Neural progenitor cell (in vitro differentiated cells): ENCODE measurements at places on chromosomes 6 and 20.

- no peak for DNase-seq
These were observed 72.6 kb downstream of the POPDC3 start for GRCh38 chr6:105107207-105107606.

DNA sequence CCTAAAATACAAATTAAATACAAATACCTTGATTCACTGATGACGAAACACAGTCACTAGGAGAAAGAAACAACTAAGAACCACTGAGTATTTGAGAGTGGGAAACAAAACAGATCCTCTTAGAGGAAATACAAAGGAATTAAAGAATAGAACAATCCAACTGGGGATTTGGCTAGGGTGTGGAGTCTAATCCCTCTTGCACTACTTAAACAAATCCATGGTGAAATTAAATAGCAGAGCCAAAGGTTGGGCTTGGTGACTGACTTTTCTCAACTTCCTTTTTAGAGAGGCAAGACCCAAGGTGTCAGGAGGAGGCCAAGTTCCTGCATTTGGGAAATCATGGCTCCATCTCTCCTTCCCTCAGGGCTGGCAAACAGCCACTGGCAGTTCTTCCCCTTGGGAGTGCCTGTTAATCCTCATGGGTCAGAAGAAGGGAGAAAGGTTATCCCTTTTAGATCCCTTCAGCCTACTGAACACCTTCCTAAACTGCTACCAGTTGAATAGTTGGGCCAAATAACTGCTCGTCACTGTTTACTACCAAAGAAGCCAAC, 101.2 kb upstream of the TRAF3IP2 start:
- peak; percentile 71 for DNase-seq

DNA sequence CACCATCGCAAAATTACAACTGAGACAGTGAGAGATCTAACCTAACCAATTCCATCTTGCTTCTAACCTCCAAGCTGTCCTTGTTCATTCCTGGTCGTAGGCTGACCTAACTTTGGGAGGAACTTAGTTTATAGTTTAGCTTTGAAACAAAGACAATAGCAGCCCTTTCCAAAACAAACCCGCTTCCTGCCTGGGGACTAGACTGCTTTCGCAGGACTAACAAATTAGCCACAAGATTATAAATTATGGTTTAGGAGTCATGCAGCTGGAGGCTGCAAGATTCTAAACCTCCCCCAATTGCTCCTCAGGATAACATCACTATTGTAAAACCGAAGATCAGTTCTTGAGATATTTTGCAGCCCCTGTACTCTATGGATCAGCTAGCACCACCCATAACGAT, 63.2 kb downstream of the TRIM27 start:
- no peak for DNase-seq

DNA sequence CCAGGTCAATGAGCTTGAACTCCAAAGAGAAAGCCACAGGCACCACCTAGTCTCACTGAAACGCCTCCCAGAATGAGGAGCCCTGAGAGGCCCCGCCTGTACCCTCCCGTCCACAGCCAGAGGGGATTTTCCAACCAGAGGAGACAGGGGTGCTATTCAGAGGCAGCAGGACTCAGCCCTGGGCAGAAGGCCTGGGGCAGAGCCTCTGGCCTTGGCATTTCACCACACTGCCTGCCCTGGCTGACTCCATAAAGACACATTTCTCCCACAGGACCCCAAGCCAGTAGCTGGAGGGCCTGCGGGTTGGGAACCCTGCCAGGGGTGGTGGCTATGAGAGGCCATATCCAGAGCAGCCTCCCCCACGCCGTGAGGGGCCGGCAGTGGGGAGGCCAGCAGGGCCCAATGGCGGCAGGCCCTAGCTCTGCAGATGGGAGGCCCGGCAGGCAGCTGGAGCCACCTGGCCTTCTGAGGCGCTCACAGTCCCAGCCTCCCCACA, 159.3 kb downstream of the PREX1 start:
- DNase-seq: no peak

DNA sequence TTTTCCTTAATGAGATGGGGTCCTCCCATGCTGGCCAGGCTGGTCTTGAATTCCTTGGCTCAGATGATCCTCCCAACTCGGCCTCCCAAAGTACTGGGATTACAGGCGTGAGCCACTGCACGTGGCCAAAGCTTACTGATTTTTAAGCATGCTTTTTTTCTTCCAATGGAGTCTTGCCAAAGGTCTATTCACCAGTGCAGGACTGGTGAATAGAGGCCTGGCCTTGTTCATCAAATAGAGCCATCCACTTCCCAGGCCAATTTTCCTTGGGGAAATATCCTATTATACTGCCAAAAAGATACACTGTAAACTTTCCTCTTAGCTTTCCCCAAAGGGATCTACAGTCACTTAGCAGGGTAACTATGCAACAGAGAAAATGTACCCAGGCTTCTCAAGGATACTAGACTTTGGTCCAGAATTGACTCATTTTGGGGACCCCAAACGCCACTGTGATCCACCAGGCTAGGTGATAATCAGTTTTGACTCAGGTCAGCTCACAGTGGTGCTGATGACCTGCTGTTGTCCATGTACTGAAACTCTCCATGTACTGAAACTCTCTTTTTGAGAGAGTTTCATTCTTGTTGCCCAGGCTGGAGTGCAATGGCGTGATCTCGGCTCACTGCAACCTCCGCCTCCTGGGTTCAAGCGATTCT, 91.8 kb downstream of the REPS1 start:
- DNase-seq: no peak

GRCh38 chr20:42474646-42475045, 715.1 kb downstream of the PTPRT start:
- DNase-seq: no peak

GRCh38 chr20:38986663-38987062, 24.5 kb downstream of the DHX35 start:
- DNase-seq: no peak

GRCh38 chr6:139920027-139920775, 545.8 kb upstream of the CITED2 start:
- DNase-seq: no peak
